Foreskin keratinocyte (primary cell): ENCODE measurements at places on chromosomes 1 and 21. TPM values are rescaled to one million over a fixed set of nuclear protein-coding genes. Genes with fewer than 3 reads are reported as not detected.

- DNase-seq: no peak
These were observed 8.7 kb upstream of the SLC25A24 start for GRCh38 chr1:108208724-108209446.

GRCh38 chr1:204002614-204003013, 70.3 kb upstream of the SOX13 start:
- DNase-seq: no peak

C1orf105 gene
- not detected in 2 replicates for total RNA-seq

GRCh38 chr1:182350839-182351238, 40.8 kb downstream of the GLUL start:
- no peak for DNase-seq

DNA sequence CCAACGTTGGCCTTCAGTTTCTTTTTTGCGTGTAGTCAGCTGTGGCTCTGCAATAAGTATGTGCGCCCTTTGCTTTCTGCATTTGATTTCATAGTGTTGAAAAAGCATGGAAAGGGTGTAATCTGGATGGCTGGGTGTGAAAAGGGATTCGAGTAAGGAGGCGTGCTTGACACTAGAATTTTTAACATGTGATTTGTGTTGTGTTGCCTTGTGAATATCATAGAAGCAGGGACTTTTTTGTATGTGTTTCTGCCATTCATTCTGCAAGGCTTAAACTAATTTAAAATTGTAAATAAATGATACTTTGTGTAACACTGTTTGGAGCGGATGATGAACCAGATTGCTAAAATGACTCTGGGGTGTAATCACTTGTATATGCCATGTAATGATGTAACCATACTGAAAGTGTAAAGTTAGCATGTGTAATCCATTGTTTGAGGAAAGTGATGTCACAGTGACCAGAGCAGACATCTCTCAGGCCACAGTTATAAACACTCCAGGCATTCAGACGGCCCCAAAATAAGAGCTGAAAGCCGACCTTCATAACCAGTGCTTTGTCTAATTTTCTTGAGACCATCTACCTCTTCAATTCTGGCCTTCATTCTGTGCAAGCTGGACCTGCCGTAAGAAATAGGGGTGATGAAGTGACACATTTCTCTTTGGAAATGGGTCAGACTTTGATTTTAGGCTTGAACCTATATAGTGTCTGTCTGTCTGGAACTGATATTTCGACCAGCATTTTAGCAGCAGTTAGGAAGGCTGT, 618 bp downstream of the SH3BGR start:
- no peak for DNase-seq

KRTAP19-8 gene
- not detected in 2 replicates for total RNA-seq

DNA sequence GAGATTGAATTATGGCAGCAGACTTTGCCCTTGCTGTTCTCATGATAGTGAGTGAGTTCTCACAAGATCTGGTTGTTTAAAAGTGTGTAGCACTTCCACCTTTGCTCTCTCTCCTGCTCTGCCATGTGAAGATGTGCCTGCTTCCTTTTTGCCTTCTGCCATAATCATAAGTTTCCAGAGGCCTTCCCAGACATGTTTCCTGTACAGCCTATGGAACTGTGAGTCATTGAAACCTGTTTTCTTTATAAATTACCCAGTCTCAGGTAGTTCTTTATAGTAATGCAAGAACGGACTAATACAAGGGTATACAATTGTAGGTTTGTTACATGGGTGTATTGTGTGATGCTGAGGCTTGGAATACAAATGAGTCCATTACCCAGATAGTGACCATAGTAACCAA, 4.2 kb downstream of the SPRR1B start:
- DNase-seq: no peak

ZBTB7B gene
- 26.2 and 32.8 TPM in 2 replicates for total RNA-seq

GBP1 gene
- 16.8 and 17.1 TPM in 2 replicates for total RNA-seq
